WTC11 (cell line): ENCODE measurements at places on chromosomes 13 and 19. TPM values are rescaled to one million over a fixed set of nuclear protein-coding genes. Genes with fewer than 3 reads are reported as not detected.

The CBY2 gene
- total RNA-seq = 0.50 to 0.74 TPM in 2 of 3 replicates, not detected in the other

The IGFL1 gene
- not detected in 3 replicates for total RNA-seq

The ZNF536 gene
- 0.34 to 0.37 TPM (median 0.35 TPM) in 3 replicates for total RNA-seq

The TSSK6 gene
- 4.7 to 7.8 TPM (median 7.7 TPM) in 3 replicates for total RNA-seq

The LRRC8E gene
- total RNA-seq = 3.0 to 3.6 TPM (median 3.1 TPM) in 3 replicates

The SPACA4 gene
- not detected in 3 replicates for total RNA-seq

The PLK5 gene
- 0.60 to 1.4 TPM (median 0.62 TPM) in 3 replicates for total RNA-seq

The RELB gene
- total RNA-seq = 8.9 to 10.6 TPM (median 9.9 TPM) in 3 replicates

The SMIM44 gene
- not detected in 3 replicates for total RNA-seq

The CYP2F1 gene
- total RNA-seq = 0.24 to 1.3 TPM (median 0.30 TPM) in 3 replicates

The PEAK3 gene
- not detected in 3 replicates for total RNA-seq

The CEACAM4 gene
- total RNA-seq = not detected in 3 replicates

The NLRP12 gene
- total RNA-seq = 4.7 to 5.6 TPM (median 4.9 TPM) in 3 replicates

The PLEKHA4 gene
- total RNA-seq = 14.8 to 17.7 TPM (median 16.8 TPM) in 3 replicates
